ENCODE measurements at places on chromosomes 16 and 17.

DNA sequence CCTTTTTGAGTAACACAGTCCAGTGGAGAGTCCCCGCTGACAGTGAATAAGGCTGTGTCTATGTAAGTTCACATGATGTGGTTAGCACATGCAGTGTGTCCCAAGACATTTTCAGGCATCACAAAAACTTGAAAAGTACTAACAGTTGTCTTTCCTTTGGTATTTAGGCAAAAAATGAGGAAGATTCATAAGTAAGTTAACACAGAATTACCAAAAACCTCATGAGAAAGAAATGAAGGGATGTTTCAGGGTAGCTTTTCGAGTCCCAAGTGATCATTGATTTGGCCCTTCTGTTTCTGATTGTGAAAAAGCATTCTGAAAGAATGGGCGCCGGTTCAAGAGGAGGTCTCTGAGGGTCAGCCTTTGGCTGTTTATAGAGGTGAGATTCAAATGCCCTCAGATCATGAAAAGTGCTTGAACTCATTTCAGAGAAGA, 529 bp upstream of the ASPA start:
- no peak for DNase-seq
- no peak overlapping the region for H3K4me3 ChIP-seq
- no peak overlapping the region for H3K27ac ChIP-seq
- peaks cover 2% of the 10 kb centered on the region for H3K27me3 ChIP-seq
- H3K36me3 ChIP-seq: no peaks in the 10 kb centered on the region
- H3K4me1 ChIP-seq: no peaks in the 10 kb centered on the region

DNA sequence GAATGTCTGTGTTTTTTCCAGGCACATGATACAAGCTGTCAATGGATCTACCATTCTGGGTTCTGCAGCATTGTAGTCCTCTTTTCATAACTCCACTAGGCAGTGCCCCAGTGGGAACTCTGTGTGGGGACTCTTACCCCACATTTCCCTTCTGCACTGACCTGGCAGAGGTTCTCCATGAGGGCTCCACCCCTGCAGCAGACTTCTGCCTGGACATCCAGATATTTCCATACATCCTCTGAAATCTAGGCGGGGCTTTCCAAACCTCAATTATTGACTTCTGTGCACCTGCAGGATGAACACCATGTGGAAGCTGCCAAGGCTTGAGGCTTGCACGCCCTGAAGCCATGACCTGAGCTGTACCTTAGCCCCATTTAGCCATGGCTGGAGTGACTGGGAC, 56.0 kb downstream of the ACSM2A start:
- no peak for DNase-seq
- no peaks in the 10 kb centered on the region for H3K27me3 ChIP-seq
- H3K36me3 ChIP-seq: no peaks in the 10 kb centered on the region
- H3K27ac ChIP-seq: no peak overlapping the region
- H3K4me3 ChIP-seq: no peak overlapping the region

DNA sequence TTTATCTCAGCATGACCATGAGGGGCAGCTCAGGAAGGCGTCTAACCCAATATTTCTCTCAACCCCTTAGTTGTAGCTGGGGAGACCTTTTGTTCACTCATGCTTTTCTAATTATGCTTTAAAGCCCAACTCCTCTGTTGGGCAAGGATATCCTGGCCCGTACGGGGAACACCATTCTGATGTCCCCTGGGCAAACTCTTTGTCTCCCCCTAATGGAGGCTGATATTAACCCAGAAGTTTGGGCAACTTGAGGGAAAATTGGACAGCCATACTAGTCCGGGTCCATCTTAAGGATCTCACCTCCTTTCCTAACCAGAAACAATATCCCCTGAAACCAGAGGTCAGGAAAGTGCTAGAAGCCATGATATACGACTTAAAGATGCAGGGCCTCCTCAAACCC, 143.7 kb upstream of the COX10 start:
- DNase-seq: no peak
- H3K27me3 ChIP-seq: no peaks in the 10 kb centered on the region
- H3K4me1 ChIP-seq: no peaks in the 10 kb centered on the region
- H3K27ac ChIP-seq: no peak overlapping the region

DNA sequence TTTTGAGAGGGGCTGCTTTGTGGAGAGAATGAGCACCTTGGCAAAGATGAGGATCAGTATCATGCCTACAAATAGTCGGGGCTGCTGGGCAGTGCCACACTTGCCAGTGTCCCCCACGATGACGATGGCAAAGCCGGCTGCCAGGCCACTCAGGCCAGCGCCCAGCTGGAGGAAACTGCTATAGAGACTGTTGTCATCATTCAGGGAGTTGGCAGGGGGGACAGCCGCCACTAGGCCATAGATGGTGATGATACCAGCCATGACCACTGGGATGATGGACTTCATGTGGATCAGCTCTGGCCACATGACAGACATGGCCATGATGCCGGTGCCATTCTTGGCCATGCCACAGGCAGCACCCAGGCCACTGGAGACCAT, 23.8 kb downstream of the MINK1 start:
- no peaks in the 10 kb centered on the region for H3K4me1 ChIP-seq
- H3K36me3 ChIP-seq: peaks cover 1% of the 10 kb centered on the region
- H3K4me3 ChIP-seq: no peak overlapping the region

DNA sequence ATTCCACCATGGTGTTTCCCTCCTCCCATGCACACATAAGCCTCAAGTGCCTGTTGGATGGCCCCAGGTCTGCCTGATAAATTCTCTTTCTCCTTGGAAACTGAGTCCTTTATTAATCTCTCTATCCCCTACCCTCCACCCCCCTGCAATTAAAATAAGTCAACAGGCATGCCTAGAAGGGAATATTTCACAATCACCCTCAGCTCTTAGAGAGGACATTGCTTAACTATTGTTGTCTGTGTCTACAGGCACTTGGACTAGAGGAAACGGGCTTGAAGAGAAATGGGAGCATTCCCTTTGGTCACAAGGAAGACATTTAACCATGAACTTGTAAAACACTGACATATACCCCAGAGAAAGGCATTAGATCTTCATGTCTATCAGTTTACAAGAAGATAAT, 39.5 kb downstream of the RCVRN start:
- no peak for DNase-seq
- no peaks in the 10 kb centered on the region for H3K36me3 ChIP-seq
- no peak overlapping the region for H3K4me3 ChIP-seq
- H3K27me3 ChIP-seq: no peaks in the 10 kb centered on the region

GRCh38 chr17:29671661-29672060, 48.9 kb upstream of the CORO6 start:
- H3K4me3 ChIP-seq: no peak overlapping the region
- peaks cover 3% of the 10 kb centered on the region for H3K36me3 ChIP-seq
- DNase-seq: no peak
- H3K27me3 ChIP-seq: no peaks in the 10 kb centered on the region
- no peak overlapping the region for H3K27ac ChIP-seq

- H3K36me3 ChIP-seq: no peaks in the 10 kb centered on the region
- no peaks in the 10 kb centered on the region for H3K27me3 ChIP-seq
- no peaks in the 10 kb centered on the region for H3K4me1 ChIP-seq
- no peak overlapping the region for H3K4me3 ChIP-seq
These were observed 22.9 kb downstream of the C16orf96 start for GRCh38 chr16:4578961-4579530.

DNA sequence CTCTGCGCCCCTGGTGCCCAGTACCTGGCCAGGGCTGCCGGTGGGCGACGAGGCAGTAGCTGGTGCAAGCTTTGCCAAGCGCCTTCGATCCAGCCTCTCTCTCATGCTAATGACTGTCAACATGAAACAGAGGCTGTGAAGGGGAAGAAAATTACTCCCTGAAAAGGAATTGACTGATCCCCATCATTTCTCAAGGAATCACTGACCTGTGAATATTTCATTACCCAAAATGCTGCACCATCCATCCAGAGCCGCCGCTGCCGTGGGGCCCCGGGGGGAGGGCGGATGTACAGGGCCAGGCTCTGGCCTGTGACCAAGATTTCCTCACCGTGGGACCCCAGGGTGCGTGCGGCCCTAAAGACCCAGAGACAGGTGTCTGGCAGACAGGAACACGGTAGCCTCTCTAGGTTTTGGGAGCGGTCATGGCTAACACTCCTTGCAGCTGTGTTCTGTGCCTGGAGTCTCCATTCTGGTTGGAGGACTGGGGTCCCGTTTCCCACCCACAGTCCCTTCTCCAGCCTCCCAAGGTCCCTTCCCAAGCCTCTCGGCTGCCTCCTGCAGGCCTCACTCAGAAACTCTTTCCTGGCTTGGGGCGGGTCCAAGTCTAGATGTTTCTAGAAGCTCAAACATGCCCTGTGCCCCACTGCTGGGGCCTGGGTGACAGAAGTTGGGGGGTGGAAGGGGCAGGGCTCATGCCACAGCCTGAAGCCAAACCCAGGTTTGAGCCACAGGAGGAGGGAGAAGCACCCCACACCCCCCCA, 73.3 kb downstream of the ENGASE start:
- no peak overlapping the region for H3K4me3 ChIP-seq
- DNase-seq: no peak
- no peak overlapping the region for H3K27ac ChIP-seq
- no peaks in the 10 kb centered on the region for H3K27me3 ChIP-seq

GRCh38 chr16:86304868-86305267, 205.5 kb upstream of the FOXF1 start:
- H3K4me1 ChIP-seq: no peaks in the 10 kb centered on the region
- peaks cover 7% of the 10 kb centered on the region for H3K27me3 ChIP-seq
- H3K36me3 ChIP-seq: no peaks in the 10 kb centered on the region
- H3K4me3 ChIP-seq: no peak overlapping the region

DNA sequence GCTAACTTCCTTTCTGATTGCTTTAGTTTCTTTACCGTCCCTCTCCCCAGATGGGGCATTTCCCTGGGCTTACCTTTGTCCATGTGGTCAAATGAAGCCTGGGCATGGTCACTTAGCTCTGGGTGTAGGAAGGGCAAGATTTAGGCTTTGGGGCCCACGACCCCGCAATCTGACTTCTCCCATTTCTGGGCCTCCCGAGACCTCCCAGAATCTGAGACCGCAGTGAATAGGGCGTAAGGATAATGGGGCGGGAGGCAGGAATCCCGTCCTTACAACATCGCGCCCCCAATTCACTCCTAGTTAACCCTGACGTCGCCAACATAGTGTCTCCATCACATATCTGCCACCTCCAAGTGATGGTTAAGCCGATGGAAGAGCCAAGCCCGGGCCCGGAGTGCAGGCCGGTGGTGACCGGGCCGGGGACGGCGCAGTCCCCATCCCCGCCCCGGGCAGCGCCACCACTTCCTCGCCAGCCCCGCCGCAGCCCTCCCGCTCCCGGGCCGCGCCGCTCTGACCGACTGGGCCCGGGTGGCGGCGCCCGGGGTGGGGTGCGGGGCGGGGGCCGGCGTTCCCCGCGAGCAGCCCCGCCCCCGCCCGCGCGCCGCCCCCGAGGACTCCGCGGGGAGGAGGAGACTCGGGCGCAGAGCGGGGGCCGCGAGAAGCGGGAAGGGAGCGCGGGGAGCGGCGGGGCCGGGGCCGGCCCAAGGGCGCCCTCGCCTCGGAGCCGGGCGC, at the start of gene RHBDL3:
RHBDL3 (plus strand) TSS at position 641 of the 732 bp plus-strand sequence. CDS start 358 bp downstream, outside the sequence.
- DNase-seq: no peak
- H3K27ac ChIP-seq: no peak within 1 kb of the TSS
- peak within 1 kb of the TSS; percentile 46 for H3K4me3 ChIP-seq
- H3K36me3 ChIP-seq: no peaks in the 10 kb centered on the region
- H3K27me3 ChIP-seq: peaks cover 25% of the 10 kb centered on the region

DNA sequence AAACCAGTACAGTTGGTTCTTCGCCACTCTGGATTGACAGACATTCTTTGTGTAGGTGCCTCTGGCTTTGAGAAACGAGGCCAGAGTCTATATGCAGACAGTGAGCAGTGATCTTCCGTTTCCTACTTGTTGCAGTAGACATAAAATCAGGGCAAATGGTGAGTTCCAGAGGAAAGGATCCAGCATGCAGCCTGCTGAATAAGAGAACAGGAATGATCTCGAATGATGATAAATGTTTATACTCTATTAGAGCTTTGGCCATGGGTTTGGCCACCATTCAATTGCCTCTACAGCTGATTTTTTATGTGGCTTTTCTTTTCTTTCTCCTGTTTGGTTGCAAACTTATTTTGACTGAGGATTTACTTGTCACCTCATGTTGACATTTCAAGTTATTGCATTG, 286.7 kb downstream of the IRX3 start:
- H3K36me3 ChIP-seq: no peaks in the 10 kb centered on the region
- H3K27ac ChIP-seq: no peak overlapping the region
- DNase-seq: no peak
- H3K4me3 ChIP-seq: no peak overlapping the region
- H3K27me3 ChIP-seq: no peaks in the 10 kb centered on the region

DNA sequence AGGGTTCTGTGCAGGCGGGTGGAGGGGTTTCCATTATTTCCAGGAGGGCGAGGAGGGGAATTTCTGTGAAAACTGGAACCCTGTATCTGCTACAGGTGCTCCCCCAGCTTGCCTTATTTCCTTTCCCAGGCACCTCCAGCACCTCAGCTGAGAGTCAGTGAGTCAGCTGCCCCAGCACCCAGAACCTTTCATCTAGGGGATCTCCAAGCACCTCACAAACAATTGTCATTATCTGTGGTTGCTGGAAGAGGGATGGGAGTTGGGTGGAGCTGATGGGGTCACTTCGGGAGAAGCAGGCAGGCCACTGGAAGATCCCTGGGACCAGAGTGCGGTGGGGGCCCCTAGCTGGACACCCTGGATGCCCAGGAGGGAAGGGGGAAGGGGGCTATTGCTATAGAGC, 10.0 kb upstream of the CLUH start:
- H3K4me3 ChIP-seq: no peak overlapping the region
- H3K4me1 ChIP-seq: no peaks in the 10 kb centered on the region
- no peaks in the 10 kb centered on the region for H3K27me3 ChIP-seq
- no peak overlapping the region for H3K27ac ChIP-seq

DNA sequence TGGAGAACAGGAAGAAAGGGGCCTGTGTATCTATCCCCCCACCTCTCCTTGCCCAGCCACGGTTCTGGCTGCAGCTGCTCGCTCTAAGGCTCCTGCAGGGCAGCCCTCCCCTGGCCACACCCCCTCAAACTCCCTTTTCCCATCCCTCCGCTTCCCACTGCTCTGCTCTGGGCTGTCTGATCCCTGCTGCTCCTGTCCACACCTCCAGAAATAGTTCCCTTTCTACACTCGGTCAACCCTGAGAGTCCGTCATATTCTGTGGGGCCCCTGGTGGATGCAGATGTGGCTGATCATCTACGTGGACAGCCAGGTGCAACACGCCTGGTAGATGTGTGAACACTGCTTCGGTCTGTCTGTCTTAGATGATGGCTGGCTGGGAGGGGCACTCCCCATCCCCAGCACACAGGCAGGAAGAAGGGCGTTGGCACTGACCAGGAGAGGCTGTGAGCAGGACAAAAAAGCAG, 19.3 kb upstream of the KRT19 start:
- no peaks in the 10 kb centered on the region for H3K36me3 ChIP-seq
- H3K4me1 ChIP-seq: no peaks in the 10 kb centered on the region
- H3K27me3 ChIP-seq: no peaks in the 10 kb centered on the region
- no peak overlapping the region for H3K27ac ChIP-seq
- DNase-seq: no peak
- no peak overlapping the region for H3K4me3 ChIP-seq

DNA sequence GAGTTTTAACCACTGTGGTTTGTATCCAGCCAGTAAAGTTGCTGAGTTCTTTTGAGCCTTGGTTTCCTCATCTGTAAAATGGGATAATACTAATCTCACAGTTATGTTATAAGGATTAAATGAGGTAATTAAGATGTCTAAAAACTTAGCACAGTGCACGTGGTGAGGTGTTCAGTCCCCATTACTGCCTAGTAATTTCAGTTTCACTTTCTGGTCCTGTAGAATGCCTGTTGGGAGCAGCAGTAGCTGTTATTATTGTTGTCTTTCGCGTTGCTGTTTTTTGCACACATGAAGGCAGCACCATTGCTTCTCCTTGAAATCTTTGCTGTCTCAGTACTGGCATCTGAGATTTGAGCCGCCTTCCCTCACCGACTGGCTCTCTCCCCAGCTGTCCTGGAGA, 182.4 kb downstream of the DNAH9 start:
- H3K27ac ChIP-seq: no peak overlapping the region
- no peak for DNase-seq
- H3K4me1 ChIP-seq: no peaks in the 10 kb centered on the region
- H3K4me3 ChIP-seq: no peak overlapping the region

Data from GM12878 (cell line).